ENCODE measurements at places on chromosomes 2 and 18.

DNA sequence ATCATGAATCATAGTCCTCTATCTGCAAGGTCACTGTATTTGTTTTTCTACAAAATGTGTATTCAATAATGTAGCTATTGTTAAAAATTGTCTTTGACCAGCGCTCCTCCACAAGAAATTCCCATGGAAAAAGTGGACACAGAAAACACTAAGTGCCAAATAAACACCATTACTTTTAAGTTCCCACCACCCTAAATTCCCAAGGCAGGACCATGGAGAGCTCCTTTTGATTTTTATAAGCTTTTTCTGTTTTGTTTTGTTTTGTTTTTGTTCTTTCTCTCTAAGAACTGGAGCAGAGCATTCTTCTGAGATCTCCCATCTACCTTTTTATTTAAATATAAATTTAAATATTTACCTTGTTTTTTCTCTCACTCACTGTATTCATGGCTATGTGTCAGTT is 44.5 kb downstream of the LRATD1 start:
- no peak for DNase-seq

GRCh38 chr18:3332376-3332775 is 70.4 kb downstream of the MYL12B start:
- no peak for DNase-seq

- no peak for DNase-seq
Observed at GRCh38 chr2:101430156-101430555, 42.9 kb upstream of the CREG2 start.

DNA sequence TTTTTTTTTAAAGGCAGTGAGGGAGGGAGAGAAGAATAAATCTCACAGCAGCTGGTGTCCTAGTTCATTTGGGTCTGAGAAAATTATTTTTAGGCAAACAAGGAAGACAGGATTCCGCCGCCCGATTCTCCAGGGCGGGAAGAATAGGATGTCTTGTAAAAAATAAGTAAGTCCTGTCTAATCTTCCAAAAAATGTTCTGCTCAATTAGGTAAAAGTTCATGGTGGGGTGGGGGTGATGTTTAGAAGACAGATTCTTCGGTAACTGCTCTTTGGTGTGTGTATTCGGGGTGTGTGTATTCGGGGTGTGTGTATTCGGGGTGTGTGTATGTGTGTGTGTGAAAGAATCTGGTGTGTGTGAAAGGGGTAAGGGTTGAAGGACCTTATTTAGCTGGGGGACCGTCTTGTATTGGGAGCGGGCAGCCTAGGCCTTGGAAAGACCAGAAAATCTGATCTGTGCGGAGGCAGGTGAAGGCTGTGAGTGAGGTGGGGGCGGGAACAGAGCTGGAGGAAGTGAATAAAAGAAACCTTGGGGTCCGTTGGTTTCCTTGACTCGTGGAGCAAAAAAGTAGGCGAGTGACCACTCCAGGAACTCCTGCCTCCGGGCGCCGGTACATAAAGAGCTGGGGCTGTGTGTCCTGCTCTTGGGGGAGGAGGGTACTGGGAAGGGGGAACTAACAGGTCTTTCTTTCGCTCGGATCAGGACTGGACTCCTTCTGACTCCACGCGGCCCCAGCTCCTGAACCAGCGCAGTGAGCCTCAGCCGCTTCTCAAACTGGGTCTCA is 4.4 kb upstream of the PAX3 start:
- DNase-seq, result no peak

DNA sequence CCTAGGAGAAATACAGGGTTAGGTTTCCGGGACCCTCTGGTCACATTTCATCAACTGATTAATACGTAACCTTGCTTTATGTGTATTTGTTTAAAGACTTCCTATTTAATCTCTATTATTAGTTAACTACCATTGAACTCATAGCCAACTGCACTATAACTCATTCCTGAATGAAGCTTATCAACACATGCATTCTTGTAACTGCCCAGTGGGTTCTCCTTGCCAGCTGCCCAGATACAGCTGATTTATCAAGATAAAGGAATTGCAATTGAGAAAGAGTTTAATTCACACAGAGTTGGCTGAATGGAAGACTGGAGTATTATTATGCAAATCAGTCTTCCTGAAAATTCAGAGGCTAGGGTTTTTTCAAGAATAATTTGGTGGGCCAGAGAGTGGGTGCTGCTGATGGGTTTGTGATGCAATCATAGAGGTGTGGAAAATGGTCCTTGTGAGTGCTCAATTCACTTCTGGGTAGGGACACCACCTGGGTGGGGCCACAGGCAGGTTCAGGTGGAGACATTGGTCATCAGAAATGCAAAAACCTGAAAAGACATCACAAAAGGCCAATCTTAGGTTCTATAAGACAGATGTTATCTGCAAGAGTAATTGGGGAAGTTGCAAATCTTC is 21.1 kb upstream of the NOSTRIN start:
- no peak for DNase-seq

DNA sequence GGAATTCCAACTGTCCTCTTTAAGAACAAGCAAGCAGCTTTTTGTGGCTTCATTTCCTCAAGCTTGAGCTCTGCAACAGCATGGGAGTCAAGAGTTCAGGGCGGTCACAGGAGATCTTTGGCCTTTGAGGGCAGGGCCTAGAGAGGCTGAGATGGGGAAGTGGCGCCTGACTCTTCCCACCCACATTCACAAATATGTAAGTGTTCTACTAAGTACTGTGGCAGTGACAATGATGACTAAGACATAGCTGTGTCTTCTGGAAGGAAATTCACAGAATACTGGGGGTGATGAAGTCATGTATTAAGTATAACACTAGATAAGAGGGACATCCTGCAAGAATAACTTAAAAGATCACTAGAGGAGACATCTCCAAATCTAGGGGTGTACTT is 15.0 kb downstream of the RND3 start:
- no peak for DNase-seq

Measured in activated naive CD4-positive, alpha-beta T cell treated with anti-CD3 and anti-CD28 coated beads for 36 hours (primary cell).